ENCODE measurements at places on chromosomes 3 and 15.

GRCh38 chr3:192802957-192803899, 75.9 kb upstream of the FGF12 start:
- DNase-seq: peak; percentile 59

DNA sequence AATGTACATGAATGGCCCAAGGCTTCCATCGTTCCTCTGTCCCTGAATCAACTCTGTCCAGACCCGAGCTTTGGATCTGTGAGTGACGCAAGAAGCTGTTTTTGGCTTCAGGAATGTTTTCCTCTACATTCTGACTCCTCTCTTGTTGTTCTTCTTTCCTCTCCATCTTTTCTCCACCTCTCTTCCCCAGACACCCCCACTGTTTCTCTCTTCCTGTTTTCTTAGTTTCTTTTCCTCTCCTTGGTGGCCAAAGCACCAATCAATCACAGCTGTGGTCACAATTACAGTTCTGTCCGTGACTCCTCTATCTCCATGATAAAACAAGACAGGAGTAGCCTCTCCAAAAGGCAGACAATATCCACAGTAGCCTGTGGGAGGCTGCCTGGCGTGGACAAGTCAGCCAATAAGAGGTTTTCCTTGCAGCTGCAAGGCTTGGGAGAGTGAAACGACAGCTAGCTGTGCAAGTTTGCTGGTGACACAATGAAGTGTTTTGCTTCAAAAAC, 4.9 kb upstream of the TMEM212 start:
- no peak for DNase-seq

GRCh38 chr3:20141316-20141715, 44.7 kb downstream of the SGO1 start:
- DNase-seq: no peak

DNA sequence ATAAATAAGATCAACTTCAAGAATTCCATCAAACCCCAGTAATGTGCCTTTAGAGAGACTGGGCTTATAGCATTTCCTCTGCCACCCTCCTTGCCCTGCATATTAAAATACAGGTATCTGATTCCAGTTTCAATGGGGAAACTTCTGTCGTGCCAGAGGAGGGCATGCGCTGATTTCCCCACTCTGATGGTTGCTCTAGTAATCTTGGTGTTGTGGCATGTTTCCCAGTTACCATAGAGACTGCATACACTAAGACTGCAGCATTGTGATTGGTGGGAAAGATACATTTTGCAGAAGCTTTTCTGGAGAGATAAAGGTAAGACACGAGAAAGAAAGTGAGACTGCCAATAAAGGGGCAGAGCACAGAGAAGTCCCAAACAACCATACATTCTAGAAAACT, 225.6 kb downstream of the TIGIT start:
- no peak for DNase-seq

DNA sequence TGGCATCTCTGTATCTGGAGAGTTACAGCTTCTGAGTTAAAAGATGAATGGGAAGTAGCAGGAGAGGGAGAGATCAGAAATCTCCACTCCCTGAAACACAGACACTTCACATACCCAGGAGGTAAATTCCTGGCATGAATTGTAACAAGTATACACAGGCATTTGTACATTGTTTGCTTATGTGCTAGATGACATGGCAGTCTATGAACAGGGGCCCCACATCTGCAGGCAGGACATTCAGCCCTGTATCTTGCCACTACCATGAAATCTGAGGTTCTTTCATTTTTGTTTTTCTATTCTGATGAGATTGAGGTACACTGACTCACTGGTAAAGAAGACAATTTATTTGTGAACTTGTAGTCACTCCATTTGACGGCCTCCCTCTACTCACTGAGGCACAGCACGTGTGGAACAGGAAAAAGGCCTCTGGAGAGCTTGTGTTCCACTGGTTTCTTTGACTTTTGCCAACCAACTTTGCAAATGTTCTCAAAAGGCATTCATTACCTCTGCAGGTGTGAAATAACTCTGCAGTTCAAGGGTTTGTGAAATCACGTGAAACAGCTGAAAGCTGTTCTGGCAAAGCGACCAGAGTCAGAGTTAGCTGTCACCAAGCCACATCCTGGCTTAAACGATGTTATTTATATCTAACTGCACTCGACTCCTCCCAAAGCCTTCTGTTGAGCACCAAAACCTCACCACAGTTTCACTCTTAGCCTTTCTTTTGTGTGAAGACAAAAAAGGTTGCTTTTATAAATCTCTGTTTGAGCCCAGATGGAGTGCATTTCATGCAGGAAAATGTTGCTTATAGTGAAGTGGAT, 401.3 kb upstream of the CFAP20DC start:
- no peak for DNase-seq

DNA sequence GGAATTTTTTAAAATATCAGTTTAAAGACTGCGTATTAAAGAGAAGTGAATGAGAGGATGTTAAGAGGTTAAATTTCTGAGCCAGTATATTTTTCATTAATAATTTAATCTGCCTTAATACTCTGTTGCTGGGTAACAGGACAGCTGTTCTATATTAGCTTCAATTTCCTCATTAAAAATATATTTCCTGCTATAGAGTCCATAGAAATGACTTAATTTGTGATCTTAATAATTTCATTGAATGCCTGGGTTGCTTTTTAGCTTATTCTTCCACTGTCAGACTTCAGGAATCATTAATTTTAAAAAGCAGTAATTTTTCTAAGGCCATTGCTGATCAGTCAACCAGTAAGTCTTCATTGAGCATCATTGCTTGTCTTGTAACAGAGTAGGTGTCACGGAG, 129.0 kb downstream of the THSD4 start:
- DNase-seq: no peak

GRCh38 chr15:41827290-41827879, 507 bp upstream of the JMJD7 start:
- no peak for DNase-seq

DNA sequence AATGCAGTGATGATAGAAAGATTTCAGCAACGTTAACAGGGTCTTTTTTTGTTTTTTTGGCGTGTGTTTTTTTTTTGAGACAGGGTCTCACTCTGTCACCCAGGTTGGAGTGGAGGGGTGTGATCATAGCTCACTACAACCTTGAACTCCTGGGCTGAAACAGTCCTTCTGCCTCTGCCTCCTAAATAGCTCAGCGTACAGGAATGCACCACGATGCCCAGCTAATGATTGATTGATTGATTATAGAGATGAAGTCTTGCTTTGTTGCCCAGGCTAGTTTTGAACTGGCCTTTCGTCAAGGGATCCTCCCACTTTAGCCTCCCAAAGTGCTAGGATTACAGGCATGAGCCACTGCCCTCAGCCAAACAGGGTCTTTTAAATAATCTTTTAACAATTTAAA, 7.0 kb downstream of the CHP1 start:
- DNase-seq: no peak

- DNase-seq: no peak
These were observed 40.6 kb downstream of the PRR20G start for GRCh38 chr3:127247292-127247691.

DNA sequence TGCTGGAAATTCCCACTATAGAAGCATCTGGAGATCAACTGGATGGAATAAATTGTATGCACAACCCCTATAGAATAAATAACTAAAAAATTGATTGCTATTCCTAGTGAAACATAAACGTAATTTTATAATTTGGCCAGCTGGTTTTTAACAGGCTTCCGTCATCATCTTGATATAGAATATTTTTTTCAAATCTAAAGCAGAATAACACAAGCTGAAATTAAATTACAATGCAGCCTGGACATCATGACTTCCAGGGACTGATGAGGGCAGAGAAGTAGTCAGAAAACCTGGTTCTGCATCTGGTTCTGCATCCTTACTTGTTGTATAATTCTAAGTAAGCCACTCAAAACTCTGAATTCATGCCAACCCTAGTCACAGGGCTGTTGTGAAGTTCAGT, 146.1 kb downstream of the MEX3B start:
- no peak for DNase-seq

DNA sequence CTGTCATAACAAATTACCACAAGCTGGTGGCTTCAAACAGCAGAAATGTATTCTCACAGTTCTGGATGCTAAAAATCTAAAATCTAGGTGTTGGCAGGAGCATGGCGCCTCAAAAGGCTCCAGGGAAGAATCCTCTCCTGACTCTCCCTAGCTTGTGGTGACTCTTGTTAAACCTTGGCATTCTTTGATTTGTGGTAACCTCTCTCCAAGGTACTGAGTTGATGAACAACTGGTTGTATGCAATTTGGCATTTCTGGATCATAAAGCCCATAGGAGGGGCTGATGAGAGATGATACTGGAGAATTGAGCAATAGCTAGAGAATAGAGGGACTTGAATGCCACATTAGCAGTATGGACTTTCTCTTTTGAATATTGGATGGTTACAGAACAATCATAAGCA, 821.8 kb downstream of the TBL1XR1 start:
- DNase-seq: no peak

GRCh38 chr3:4207672-4208071, 95.5 kb upstream of the SETMAR start:
- no peak for DNase-seq

DNA sequence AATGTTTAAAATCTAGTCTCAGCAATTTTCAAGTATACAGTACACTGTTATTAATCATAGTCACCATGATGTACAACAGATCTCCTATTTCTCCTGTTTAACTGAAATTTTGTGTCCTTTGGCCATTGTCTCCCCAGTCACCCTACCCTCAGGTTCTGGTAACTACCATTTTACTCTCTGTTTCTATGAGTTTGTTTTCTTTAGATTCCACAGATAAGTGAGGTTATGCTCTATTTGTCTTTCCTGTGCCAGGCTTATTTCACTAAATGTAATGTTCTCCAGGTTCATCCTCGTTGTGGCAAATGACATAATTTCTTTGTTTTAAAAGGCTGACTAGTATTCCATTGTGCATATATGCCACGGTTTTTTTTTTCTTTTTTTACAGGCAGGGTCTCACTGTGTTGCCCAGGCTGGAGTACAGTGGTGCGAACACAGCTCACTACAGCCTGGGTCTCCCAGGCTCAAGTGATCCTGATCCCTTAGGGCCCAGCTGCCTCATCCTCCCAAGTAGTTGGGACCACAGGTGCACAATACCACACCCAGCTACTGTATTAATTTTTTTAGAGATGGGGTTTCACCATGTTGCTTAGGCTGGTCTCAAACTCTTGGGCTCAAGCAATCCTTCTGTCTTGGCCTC, 50.0 kb downstream of the RAB7A start:
- DNase-seq: no peak

GRCh38 chr3:143720381-143720780, 127.9 kb downstream of the SLC9A9 start:
- no peak for DNase-seq

DNA sequence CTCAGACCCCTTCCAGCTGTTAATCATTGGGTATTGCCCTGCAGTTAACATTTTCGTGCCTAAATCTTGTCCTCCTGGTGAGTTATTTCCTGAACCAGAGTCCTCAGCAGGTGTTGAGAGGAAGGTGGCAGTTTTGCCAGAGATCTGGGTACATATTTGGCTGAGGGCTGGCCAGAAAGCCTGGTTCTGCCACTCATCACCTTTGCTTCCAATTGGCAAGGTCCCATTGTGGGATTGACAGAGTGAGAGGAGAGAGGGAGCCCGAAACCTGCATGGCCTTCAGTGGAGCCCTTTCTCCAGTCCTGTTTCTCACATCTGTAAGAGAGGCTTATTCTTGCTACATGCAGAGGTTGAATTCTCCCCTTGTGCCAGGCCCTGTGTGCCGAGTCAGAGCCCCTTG, 8.9 kb upstream of the TKT start:
- DNase-seq: no peak

DNA sequence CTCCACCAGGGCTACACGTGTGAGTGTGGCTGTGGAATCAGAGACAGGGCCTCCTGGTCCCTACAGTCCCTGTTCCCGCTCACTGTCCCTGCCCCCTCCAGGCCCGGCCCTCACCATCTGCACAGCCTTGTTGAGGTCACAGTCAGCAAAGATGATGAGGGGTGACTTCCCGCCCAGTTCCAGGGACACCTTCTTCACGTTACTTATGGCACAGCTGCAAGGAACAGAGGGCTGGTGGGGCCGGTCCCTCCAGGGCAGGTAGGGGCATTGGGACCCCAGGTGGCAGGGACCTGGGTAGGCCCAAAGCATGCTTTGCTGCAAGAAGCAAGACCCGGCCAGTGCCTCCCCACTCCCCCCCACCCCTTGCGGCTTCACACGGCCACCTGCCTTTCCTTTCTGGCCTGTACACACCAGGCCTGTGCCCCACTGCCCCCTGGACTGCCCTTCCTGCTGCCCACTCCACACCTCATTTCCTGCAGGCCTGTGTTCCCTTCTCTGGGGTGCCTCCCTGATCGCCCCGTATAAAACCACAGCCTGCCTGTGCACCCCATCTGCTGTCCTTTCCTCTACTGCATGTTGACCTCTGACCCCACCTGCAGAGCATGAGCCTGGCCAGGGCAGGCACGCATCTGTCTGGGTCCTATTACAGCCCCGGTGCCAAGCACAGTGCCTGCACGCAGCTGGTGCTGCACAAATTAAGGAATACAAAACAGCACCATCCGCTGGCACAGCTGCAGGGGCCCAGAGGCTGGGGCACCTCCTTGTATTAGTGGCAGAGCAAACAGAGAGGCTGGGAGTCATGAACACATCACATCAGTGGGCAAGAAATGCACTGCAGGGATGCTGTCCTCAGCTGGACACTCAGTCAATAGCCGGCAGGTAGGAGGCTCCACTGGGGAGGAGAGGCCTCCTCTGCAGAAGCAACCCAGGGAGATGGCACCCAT, 30.8 kb upstream of the SLC41A3 start:
- no peak for DNase-seq

DNA sequence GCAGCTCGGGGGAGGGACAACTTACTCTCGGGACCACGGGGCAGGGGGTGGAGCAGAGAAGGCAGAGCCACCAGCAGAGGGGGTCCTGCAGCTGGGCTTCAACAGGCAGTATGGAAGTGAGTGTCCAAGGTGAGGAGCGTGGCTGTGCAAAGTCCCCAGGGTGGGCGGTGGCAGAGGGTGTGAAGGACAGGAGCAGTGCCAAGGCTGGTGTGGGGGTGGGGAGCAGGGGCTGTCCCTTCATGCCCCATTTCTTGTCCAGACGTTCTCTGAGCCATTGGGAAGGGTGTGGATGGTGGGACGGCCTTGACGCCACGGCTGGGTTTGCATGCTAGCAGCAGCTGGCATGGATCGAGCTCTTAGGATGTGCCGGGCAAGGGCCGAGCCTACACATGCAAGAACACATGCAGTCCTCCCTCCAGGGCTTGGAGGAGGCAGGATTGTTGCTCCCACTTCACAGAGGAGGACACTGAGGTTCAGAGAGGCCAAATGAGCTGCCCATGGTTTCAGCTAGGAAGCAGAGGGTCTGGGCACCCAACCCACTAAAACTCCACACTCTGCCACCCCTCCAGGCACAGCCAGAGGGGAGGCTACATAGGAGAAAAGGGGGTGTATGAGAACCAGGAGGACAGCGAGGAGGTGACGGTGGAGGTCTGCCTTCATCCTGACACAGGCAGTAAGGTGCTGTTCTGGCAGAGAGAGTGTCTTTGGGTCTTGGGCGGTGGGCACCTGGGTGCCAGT, 93.6 kb downstream of the TBC1D2B start:
- DNase-seq: no peak

- no peak for DNase-seq
These were observed 896 bp upstream of the KLHL25 start for GRCh38 chr15:85795337-85796305.

DNA sequence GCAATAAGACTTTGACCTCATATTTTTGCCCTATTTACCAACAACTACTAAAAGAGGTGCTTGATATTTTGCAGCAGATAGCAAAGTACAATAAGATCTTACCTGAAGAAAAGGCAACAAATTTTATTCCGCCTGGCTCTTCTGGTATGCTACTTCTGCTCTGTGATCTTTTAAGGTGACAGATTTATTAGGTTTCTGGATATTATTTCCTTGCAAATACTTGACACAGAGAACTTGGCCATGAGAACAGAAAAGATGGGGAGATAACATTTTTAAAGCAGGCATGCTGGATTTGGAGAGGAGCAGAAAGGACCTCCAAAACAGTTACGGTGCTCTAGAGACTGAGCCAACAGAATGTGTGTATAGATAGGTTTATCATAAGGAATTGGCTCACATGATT, 86.7 kb upstream of the RNF7 start:
- no peak for DNase-seq

Measured in HuH-7 (cell line).